ENCODE measurements at places on chromosomes 12 and 14. TPM values are rescaled to one million over a fixed set of nuclear protein-coding genes. Genes with fewer than 3 reads are reported as not detected.

DNA sequence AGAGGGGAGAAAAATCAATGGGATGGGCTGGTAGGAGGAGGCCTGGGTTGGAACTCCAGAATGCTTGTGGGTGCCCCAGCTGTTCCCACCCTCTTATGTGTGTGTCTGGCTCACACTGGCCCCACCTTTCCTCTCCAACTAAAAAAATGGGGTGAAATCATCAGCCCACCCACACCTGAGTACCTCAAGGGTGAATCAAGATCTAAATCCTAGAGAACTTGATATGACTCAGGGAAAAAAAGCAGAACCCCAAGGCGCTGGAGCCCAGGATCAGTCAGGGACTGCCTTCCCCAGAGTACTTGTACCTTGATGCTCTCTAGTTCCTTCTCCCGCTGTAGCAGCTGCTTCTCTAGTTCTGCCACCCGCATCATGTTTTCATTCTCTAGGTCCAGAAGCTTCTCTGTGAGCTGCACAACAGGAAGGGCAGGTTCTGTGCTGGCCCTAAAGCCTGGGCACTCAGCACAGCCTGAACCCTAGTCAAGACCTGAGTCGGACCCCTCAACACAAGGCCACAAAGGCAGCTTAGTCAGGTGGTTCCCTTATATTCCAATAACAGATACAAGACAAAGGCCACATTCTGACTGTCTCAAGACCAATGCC, 29.7 kb downstream of the PRPF40B start:
- DNase-seq, result no peak
- H3K27ac ChIP-seq, result no peak overlapping the region
- no peak overlapping the region for H3K4me3 ChIP-seq
- H3K36me3 ChIP-seq, result peaks cover 39% of the 10 kb centered on the region
- H3K27me3 ChIP-seq, result no peaks in the 10 kb centered on the region
- H3K4me1 ChIP-seq, result peaks cover 13% of the 10 kb centered on the region

The TRIP11 gene
- total RNA-seq, result 74.8 TPM

GRCh38 chr12:117127933-117128823, 29.0 kb upstream of the TESC start:
- H3K4me1 ChIP-seq, result peaks cover 2% of the 10 kb centered on the region
- H3K27ac ChIP-seq, result no peak overlapping the region
- H3K4me3 ChIP-seq, result no peak overlapping the region
- DNase-seq, result no peak

The RASSF9 gene
- 0.16 TPM for total RNA-seq

The PTPRR gene
- not detected for total RNA-seq

DNA sequence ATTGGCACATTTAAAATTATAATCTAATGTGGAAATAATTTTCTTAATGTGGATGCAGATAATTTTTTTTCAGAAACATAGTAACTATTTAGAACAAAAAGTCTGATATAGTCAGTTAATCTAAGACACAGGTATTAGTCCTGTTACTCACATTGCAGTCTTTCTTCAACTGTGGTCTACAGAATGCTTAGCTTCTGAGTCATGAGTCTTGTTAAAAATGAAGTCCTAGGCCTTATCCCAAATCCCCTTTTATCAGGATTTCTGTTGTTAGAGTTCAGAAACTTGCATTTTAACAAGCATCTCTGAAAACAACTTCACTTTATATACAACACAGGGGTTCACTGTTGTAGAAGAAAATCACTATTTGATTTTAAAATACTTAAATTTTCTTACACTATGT, 112.2 kb downstream of the SLC16A7 start:
- no peak for DNase-seq
- peaks cover 5% of the 10 kb centered on the region for H3K36me3 ChIP-seq
- no peaks in the 10 kb centered on the region for H3K27me3 ChIP-seq
- no peak overlapping the region for H3K27ac ChIP-seq
- H3K4me3 ChIP-seq, result no peak overlapping the region

GRCh38 chr14:72408020-72408419, 475.8 kb downstream of the RGS6 start:
- DNase-seq, result no peak
- no peak overlapping the region for H3K27ac ChIP-seq
- H3K27me3 ChIP-seq, result peaks cover 7% of the 10 kb centered on the region

- peaks cover 2% of the 10 kb centered on the region for H3K36me3 ChIP-seq
- DNase-seq, result no peak
- H3K4me3 ChIP-seq, result peak overlapping the region; percentile 26
- peaks cover 15% of the 10 kb centered on the region for H3K4me1 ChIP-seq
- H3K27ac ChIP-seq, result no peak overlapping the region
These were observed 5.0 kb downstream of the REM2 start for GRCh38 chr14:22887990-22888378.

DNA sequence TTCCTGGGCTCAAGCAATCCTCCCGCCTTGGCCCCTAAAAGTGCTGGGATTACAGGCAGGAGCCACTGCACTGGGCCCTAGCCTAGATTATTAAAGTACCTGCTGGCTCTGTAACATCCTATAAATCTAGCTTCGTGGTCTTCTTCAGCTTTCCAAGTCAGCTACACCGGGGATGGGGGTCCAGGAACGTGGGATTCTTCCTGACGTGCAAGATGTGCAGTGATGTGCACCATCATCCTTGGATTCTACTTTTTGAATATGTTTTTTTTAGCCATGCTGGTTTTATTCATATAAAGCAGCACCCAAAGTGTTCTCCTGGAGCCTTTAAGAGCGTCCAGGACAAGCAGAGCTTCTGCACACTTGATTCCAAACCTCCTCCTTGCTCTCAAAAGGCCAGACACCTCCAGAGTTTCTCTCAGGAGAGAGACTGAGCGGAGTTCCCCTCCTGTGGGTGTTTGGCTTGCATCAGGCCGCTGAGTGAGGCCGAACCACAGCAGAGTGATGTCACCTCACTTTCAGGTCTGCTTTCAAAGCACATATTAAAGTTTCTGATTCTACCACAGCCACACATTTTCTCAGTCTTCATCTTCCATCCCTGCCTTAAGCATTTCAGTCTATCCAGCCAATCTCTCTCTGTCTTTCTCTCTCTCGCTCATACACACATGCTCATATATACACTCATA, 33.4 kb downstream of the VCPKMT start:
- H3K4me1 ChIP-seq, result peaks cover 22% of the 10 kb centered on the region
- DNase-seq, result no peak
- H3K4me3 ChIP-seq, result no peak overlapping the region
- H3K36me3 ChIP-seq, result no peaks in the 10 kb centered on the region
- H3K27ac ChIP-seq, result peak overlapping the region; percentile 18

The EAPP gene
- 42.0 TPM for total RNA-seq

The SMAGP gene
- 7.1 TPM for total RNA-seq

The GPR84 gene
- total RNA-seq, result not detected

DNA sequence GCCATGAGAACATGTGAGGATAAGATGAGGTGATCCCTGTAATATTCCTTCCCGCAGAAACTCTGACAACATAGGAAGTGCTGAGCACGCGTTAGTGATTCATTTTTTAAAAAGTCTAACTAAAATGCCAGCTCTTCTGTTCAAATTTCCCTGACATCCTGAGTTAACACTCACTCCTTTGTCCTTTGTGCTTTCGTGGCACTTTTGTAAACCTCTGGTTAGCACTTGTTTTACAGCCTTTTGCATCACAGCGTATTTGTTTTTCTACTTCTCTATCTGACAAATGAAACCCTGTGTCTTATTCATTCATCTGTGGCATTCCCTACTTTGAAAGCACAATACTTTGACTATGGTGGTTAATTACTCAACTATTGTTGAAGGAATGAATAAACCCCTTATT, 313.6 kb downstream of the NUAK1 start:
- H3K27me3 ChIP-seq, result no peaks in the 10 kb centered on the region
- H3K36me3 ChIP-seq, result peaks cover 2% of the 10 kb centered on the region
- peaks cover 15% of the 10 kb centered on the region for H3K4me1 ChIP-seq
- no peak overlapping the region for H3K27ac ChIP-seq

DNA sequence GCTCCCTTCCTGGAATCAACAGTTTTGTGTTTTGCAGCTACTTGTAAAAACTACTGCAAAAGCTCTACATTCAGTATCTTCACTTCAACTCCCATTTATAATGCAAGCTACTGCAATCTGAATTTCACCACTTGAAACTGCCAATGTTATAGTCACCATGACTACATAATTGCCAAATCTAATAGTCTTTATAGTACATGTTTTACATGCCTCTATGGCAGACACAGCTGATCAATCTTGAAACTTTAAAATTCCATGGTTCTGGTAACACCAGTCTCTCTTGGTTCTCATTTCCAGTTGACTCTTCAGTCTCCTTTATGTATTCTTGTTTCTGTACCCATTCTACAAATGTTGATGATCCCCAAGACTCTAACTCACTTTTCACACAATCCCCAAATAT, 185.9 kb downstream of the MED13L start:
- H3K27ac ChIP-seq, result peak overlapping the region; percentile 3
- H3K4me3 ChIP-seq, result no peak overlapping the region
- no peak for DNase-seq
- peaks cover 34% of the 10 kb centered on the region for H3K36me3 ChIP-seq

GRCh38 chr14:58954901-58955861, 233.3 kb upstream of the DAAM1 start:
- peak overlapping the region; percentile 60 for H3K4me3 ChIP-seq
- no peaks in the 10 kb centered on the region for H3K27me3 ChIP-seq
- peaks cover 23% of the 10 kb centered on the region for H3K4me1 ChIP-seq
- no peak for DNase-seq
- peak overlapping the region; percentile 68 for H3K27ac ChIP-seq

Data from osteocyte (in vitro differentiated cells).